ENCODE measurements at places on chromosomes 5 and 9.

- no peak for DNase-seq
These were observed 982 bp downstream of the EPB41L4A start for GRCh38 chr5:112417931-112418658.

- no peak for DNase-seq
These were observed 30.6 kb upstream of the CTNNA1 start for GRCh38 chr5:138722544-138723177.

DNA sequence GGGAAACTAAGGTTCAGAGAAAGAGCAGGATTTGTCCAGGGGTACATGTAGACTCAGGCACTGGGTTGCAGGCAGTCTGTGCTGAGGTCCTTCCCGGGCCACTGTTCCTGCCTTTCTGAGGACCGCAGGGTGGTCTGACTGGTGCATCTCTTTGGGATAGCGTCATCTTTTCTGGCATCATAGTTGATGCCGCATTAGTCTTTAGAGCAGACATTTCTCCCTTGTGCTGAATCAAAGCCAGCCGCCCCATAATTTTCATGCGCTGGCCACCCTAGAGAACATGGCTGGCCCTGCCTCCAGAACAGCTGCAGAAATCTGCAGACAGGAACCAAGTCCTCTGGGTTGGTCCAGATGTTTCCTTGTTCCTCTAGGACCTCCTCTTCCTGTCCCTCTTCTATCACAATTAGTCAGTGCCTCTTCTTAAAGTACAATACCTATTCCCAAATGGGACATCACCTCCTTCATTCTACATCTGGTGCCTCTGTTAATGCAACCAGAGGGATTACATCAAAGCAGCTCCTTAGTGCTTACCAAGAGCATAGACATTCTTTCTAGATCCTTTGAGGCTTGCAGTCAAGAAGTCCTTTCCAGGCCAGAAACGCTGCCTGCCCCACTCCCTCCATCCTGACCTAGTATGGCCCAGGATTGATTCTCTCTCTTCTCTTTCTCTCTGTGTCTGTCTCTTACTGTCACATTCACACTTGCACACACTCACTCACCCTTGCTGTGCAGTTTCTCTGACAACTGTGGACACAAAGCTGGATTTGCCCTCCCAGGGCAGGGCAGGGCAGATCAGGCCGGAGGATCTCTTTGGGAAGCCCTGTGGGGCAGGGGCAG, 42.0 kb upstream of the ORM1 start:
- DNase-seq = no peak

DNA sequence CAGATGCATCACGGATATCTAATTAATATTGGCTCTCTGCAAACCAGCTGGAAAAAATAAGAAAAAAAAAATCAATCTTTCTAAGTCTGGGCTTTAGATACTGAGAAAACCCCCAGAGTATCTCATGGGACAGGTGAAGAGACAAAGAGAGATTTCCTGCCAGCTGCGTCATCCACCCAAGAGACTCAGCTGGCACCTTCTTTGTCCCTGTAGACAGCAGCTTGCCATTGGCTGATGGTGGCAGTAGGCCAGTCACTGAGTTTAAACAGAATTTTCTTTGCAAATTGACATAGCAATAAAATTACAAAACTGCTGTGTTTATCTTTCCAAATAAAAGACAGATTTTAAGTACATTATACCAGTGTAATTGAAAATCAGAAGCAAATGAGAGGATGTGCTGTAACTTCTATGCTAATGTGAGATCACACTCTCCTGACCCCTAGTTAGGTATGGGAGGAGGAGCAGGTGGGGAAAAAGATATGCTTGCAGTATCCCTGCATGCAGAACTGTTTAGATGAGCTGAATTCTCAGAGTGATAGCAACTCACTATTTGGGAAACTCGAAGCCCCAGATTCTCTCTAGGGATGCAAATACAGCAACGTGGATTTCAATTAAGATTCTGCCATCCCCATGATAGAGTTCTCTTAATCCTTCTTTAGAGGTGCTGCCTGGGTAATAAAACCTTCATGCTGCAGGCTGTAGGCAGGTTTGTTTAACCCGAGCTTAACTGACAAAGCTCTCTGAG, 72.2 kb downstream of the NMUR2 start:
- DNase-seq = no peak

DNA sequence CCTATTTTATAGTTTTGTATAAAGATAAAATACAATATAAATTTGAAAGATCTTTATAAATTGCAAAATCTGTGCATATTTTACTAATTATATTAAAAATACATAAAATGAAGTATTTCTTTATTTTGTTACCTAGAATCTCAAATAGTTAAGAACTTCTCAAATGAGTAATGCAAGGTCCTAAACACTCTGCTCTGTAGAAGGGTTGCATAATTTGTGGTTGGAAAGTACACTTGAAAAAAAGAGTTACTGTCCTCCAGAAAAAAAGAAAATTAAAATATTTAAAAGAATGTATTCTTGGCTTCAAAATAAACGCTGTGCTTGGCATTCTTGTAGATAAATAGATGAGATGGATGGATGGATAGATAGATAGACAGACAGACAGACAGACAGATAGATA, 428.8 kb upstream of the CDH6 start:
- DNase-seq = no peak

- peak; percentile 30 for DNase-seq
These were observed 101.3 kb downstream of the RASEF start for GRCh38 chr9:82961504-82962125.

- no peak for DNase-seq
These were observed 238.3 kb downstream of the GADD45G start for GRCh38 chr9:89843074-89843473.

GRCh38 chr9:79569814-79570447, 1.8 kb upstream of the TLE4 start:
- DNase-seq = no peak

DNA sequence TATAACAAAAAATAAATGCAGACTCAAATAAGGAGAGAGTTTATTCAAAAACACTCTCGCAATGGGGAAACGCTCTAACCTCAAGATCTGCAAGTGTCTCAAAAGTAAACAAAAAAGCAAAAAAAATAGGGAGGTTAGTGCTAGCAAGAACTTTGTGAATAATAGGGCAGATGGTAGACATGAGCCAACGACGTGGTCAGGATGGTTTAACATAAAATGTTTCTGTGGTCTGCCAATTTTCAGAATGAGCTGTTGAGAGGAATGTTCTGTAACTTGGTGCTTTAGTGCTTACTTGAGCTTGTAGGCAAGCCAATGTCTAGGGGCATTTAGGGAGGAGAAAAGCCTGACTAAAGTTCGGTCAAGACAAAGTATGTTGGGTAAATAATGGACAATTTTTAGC, 1813.9 kb upstream of the CDH6 start:
- DNase-seq = no peak
